ENCODE measurements at places on chromosomes 11 and 22.

DNA sequence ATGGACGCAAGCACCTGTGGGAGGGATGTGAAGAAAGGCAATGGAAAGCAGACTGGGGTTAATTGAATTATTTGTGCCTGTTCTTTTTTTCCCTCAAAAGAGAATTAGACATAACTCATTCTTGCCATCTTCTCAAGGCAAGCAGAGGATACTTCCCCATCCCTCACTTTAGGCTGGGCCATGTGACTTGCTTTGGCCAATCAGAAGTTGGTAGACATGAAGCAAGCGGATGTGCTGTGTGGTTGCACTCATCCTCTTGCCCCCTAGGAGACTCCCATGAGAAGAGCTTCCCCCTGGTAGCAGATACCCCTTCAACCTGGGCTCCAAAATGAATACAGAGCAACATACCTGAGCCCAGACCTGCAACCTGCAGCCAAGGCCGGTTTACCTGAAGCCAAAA is 124.4 kb upstream of the ZC3H12C start:
- DNase-seq = no peak

DNA sequence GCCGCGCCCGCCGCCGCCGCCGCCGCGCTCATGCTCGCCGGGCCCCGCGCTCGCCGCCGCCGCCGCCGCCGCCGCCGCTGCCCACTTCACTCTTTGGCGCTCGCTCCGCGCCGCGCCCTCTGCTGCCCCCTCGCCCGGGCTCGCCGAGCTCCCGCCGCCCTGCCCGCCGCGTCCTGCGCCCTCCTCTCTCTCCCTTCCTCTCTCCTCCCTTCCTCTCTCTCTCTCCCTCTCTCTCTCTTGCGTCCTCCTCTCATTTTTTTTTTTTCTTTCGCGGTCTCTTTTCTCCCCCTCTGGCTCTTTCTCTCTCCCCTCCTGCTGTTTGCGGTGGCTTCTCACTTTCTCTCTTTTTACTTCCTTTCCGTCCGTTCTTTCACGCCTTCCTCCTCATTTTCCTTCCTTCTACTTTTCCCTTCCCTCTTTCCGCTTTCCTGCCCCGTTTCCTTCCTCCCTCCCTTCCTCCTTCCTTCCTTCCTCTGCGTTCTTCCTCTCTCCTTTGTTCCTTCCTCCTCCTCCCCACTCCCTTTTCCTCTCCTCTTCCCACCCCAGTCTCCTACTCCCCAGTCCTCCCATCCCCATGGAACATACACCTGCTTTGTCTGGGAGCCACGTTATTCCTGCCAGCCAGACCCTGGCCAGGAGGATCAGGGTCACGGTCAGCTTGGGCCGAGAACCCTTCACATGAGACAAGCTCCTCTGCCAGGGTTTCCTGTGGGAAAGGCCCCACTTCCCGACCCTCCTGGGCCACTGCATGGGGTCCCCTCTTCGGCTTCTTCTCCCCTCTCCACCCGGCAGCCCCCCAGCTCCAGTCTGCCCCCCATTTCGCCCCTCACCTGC is 19.3 kb upstream of the SHISAL1 start:
- no peak for DNase-seq

GRCh38 chr22:39360242-39360641 is 10.5 kb downstream of the SYNGR1 start:
- no peak for DNase-seq

DNA sequence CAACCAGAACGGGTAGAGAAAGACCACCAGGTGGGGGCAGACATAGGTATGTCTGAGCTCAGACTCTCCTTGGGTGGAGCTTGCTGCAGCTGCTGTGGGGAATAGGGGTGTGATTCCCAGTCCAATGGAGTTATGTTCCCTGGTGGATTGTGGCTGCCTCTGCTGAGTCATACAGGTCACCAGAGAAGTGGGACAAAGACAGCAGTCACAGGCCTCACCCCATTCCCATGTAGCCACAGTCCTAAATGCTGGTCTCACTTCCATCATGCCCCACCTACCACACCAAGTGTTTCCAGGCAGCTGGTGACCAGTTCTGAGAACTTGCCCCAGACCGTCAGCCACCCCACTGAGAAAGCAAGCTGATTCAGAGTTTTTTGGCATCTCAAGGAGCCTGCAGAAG is 17.5 kb downstream of the OR52E5 start:
- DNase-seq = no peak

DNA sequence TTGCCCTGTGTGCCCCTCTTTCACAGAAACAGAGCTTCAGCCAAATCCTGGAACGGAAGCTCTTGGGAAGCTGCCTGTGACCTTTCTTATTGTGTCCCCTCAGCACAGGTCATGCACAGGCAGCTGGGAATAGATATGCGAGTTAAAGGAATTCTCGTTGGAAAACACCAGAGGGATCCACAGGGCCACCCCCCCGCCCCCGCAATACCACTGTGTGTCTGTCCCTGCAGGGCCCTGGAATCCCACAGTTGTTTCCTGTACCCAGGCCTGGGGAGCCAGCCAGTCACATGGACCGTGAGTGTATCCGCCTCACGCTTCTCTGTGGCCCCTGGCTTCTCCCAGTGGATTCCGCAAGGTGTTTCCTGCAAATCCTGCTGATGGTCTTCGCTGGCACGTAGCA is 29.0 kb downstream of the TIMP3 start:
- no peak for DNase-seq

GRCh38 chr11:66112041-66112491 is 42.0 kb downstream of the PACS1 start:
- DNase-seq = no peak

DNA sequence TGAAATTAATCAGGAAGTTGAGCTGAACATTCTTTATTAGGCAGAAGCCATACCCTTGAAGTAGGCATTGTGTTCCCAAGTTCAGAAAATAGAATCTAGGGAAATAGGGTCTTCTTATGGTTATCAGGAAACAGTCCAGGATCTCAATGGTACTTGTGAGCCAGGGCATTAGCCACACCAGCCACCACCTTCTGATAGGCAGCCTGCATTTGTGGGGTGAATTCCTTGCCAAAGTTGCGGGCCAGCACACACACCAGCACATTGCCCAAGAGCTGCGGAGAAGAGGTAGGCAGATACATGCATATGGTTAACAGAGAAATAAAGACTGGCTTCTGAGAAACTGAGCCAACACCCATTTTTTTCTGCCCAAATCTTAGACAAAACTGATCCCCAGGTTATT is 1.5 kb downstream of the HBD start:
- no peak for DNase-seq

DNA sequence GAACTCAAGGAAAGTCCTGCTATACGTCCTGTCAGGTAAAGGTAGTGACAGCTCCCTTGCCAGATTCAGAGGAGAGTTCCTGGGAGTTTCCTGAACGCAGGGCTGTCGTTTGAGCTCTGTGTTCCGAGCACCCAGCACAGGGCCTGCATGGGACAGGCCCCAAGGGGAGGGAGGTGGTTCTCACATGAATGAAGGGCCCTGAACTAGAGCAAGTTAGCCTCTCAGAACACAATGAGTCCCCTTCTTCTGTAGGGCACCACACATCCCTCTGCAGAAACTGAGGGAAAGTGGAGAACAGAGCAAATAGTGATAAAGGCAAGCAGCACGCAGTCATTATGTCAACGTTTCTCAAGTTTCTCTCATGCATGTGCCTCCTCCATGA is 35.3 kb downstream of the NEU3 start:
- DNase-seq = no peak

GRCh38 chr11:15379483-15379882 is 264.8 kb downstream of the INSC start:
- no peak for DNase-seq

GRCh38 chr22:41000941-41001721 is 50.0 kb downstream of the RBX1 start:
- DNase-seq = no peak

- no peak for DNase-seq
These were observed 309.1 kb upstream of the C11orf87 start for GRCh38 chr11:109112821-109113280.

DNA sequence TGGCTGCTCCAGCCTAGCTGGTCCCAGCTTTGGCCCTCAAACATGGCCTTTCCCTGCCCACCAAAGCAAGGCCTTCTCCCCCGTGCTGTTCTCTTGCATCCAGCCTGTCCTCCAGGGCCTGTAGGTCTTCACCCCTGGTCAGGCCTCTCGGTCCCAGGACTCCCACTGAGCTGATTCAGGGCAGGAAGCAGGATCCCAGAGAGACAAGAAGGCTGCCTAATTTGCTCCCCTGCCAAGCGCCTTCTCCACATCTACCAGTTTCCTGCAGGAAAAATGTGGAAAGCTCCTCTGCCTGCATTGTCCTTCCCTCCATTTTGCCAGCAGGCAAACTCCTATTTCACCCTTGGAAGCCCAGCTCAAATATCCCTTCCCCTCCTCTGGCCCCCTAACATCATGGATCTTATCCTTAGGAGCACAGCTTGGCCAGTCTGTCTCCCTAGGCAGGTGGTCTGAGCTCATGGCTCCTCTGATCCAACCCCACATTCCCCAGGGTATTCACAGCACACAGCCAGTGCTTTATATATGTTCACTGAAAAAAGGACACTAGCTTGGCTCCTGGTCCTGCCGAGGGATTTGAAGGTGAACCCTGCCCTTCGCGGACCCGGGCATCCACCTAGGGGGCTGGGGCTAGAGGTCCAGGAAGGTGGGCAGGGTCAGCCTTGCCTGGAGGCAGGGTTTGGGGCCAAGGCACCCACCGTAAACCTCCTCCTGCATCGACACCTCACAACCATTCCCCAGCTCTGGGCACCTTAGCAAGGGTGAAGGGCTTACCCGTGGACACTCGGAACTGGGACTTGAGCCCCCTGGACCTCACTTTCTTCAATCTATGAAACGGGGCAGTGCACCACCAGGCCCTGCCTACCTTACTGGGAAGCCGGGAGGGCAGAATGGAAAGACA is 968 bp downstream of the RHBDD3 start:
- no peak for DNase-seq

- no peak for DNase-seq
These were observed 111.2 kb upstream of the CEP126 start for GRCh38 chr11:101803651-101804050.

DNA sequence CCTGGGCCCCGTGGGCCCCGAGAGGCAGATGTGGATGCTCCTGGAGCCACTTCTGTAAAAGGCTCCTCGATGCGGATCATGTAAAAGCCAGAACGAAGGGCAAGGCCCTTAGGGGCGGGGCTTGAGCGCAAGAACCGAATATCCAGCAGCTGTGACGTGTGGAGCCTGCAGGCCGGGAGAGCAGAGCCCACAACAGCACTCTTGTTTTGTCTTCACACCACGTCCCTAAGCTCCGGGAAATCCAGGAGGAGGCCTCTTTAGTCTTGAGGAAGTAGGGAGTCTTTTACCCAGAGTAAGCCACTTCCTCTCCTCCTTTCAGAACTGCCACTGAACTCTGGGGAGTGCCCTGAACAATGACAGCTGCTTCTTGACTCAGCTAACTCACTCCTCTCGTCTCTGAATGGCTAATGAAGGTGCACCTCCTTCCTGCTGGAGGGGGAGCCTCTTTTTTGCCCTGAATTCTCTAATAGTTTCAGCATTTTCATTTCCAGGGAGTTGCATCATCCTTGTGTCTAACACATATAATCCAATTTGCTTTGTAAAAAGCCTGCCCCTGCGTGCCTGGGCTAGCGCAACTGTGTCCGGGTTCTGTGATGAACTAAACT is 12.5 kb downstream of the L3MBTL2 start:
- no peak for DNase-seq

- no peak for DNase-seq
These were observed 47.2 kb downstream of the CHRDL2 start for GRCh38 chr11:74683941-74684481.

DNA sequence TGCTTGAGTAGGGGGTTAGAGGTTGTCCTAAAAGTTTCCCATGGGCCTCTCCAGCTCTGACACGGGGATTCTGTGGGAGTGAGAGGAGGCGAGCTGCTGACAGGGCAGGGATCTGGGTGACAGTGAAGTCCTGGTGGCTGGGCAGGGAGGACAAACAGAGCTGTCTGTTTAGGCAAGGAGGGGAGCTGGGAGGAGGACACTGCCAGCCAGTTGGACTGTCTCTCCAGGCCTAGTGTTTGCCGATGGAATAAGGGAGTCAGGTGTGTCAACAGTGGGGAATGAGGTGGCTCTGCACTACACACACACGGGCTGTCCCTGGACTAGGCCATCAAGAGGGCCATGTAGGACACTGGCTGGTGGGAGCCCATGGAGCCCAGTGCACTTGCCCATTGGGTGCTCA is 20.6 kb upstream of the SYT7 start:
- DNase-seq = no peak

GRCh38 chr11:9616858-9617257 is 43.4 kb downstream of the WEE1 start:
- no peak for DNase-seq

DNA sequence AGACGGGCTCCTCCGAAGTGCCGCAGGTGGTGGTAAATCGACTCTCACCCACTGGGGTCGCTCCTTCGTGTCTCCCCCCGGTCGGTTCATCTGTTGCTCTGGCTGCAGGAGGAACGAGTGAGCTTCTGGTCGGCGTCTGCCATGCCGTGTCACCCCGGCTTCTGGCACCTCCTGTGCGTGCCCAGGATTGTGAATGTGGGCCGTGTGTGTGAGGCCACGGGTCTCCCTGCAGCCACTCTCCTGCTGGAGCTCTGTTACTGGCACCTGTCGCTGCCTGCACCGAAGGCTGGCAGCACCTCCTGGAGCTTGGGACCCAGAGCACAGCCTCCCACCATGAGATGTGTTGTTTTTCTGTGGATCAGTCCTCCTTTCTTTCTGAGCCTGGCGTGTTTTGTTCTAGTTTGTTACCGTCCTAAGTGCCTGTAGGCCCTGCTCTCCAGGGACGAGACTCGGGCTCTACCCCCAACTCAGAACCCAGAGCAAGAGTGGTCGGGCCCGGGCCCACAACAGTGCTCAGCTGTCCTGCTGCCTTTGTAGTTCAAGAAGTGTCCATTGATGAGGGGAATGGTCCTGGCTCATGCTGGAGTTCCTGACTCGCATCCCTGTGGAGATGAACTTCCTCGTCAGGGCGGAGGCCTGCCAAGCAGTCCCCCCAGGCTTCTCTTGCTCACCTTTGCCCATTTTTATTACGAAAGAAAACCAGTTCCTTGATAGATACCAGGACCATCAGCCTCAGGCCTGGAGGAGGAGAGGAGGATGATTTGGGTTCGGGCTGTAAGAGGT is 66.6 kb downstream of the MED15 start:
- DNase-seq = no peak

DNA sequence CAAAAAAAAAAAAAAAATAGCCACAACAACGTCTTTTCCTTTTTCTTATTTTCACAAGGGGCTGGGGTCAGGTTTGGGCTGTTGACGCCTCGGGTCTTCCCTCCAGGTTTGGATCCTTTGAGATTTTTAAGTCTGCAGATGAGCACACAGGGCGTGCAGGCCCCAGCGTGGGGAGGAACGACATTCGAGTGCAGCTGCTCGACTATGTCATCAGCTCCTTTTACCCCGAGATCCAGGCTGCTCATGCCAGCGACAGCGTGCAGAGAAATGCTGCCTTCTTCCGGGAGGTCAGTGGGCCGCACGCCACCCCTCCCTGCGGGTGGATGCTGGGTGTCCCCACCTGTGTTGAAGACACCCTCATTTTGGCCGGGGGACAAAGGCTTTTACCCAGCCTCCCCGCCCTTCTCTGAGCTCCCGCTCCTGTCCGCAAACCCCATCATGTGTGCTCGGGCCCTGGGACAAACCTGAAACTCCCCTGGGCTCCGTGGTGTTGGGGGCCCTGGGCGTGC is 7.7 kb downstream of the SELENOO start:
- DNase-seq = no peak

All from activated effector memory CD4-positive, alpha-beta T cell treated with Interleukin-2 at 50 U/mL for 16 hours (primary cell).